ENCODE measurements at places on chromosomes 7 and 10.

DNA sequence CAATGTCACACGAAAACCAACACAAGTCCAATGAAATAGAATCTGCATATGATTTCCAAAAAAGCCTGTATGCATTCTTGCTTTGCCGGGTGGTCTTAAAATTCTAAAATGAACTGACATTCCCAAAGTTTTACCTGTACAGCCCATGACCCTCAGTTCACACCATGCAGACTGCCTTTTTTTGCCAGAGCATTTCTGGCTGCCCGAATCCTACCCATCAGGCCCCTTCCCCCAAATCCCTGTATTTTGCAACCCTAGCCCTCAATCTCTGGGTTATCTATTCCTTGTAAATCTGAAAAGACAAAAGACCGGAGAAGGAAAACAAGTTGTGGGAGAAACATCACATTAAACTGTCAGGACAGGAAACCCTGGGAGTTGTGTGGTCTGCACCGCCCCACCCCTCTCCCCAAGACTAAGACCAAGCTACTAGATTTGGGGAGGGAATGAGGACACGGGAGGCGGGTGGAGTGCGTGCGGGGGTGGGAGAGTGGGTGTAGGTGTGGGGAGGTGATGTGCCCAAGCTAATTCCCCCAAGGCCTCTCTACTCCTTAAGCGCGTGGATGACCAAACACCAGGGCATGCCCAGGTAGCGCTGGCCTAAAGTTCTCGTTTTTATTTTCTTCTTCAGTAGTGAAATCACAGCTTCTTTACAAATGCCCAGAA lies 1.4 kb downstream of the JCAD start:
- DNase-seq, result no peak

GRCh38 chr7:19944363-19945120 lies 171.1 kb upstream of the TMEM196 start:
- no peak for DNase-seq

GRCh38 chr10:43121444-43121843 lies 16.8 kb upstream of the CSGALNACT2 start:
- no peak for DNase-seq

GRCh38 chr10:88256886-88257285 lies 326.2 kb downstream of the RNLS start:
- DNase-seq, result no peak

GRCh38 chr7:51188987-51189386 lies 127.6 kb downstream of the COBL start:
- DNase-seq, result no peak

GRCh38 chr7:69633122-69633831 lies 35.0 kb downstream of the AUTS2 start:
- no peak for DNase-seq

- no peak for DNase-seq
These were observed 305.1 kb upstream of the CSTF2T start for GRCh38 chr10:52004342-52004949.

- no peak for DNase-seq
These were observed 101.2 kb upstream of the WDR11 start for GRCh38 chr10:120749856-120750566.

DNA sequence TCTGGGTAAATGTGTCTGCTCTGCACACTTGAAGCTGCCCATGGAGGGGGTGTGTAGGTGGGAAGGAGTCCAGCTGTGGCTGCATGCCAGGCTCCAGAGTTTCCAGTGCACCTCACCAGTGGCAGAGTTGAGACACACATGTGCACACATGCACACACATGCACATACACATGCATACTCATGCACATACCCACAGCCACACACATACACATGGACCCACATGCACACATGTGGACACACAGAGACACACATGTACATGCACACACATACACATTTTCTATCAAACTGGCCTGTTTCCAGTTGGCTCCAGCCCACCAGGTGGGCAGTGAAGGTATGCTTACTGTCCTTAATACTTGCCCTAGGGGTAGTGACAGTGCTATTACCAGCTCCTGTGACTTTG lies 99.7 kb downstream of the RAMP3 start:
- no peak for DNase-seq

DNA sequence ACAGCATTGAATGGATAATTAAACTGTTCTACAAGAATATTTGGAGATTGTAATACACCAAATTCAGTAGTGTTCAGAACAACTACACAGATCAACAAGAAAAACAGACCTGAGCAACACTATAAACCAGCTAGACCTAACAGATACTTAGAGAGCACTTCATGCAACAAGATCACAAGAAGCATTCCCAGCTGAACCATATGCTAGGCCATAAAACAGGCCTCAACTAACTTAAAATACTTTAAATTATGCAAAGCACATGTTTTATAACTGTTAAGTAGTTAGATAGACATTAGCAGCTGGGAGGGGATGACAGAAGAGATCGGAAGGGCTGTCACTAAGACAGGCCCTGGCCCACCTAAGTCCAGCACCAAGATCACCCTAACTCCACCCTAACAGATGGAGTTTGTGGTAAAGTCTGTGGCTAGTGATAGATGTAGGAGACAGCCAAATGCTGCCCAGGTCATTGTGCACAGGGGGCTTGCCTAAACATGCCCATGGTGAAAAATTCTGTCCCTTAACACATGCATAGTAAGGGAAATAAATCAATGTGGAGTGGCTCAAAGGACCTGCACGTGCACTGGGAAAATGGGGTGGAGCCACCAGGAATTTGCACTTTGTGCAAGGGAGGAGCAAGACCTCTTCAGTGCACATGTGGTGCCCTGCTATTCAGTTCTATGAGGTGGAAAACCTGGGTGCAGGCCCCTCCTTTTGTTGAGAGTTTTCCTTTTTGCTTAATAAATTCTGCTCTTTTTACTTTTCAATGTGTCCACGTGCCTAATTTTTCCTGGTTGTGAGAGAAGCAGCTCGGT lies 567.8 kb upstream of the NRG3 start:
- DNase-seq, result no peak

DNA sequence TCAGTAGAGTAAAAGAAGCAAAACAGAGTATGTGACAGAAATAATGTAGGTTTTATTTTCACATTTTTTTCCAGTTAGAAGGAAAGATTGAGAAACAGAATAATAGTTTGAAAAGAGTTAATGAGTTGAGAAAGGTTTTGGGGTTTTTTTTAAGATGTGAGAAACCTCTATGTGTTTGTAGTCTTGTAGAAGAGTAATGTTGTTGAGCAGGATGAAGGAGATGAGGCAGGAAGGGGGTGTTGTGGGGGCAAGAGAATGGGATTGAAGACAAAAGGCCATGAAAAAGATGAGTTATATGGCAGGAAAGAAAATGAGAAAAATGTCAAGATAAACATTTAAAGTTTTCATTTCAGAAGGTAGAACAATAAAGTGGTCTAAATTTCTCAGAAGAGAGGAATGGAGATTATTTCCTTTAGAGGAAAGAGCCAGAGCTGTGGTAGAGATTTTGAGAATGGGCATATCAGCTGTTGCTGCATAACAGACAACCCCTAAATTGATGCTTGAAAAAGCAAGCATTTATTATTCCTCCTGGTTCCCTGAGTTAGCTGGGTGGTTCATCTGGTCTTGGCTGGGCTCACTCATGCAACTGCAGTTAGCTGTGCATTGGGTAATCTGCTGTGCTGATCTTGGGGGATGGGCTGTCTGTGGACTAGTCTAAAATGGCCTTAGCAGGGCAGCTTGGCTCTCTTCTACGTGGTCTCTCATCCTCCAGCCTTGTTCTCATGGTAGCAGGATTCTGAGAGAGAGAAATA lies 27.1 kb downstream of the PCGF5 start:
- DNase-seq, result no peak

DNA sequence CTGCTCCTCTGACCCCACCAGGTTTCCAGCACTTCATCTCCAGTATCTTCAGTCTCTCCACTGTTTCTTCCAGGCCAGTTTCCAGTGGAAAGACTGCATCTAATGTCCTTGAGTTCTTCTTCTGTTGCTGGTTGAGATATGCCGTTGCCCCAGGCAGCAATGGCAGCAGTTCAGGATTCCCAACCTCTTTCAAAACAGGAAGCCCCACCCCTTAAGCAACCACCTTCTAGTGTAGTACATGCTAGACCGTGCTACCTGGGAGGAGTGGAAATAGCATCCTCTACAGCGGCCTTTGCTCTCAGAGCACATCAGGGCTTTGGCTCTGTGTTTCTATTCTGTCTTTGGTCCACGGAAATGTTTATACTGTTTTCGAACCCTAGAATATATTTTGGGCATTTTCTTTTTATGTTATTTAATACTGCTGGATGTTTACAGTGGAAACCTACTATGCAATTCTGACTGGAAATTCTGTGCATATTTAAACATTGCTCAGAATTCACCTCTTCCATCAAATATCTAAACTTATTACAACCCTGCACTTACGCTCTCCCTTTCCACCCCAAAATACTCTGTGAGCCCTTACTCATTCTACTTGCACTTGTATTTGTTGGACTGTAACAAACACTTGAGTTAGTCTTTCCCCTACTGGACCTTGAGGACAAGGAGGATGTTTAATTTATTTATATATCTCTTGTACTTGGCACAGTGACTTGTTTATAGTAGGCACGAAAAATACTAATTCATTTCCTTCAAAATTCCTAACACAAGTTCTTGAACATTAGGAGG lies 8.5 kb upstream of the BPGM start:
- no peak for DNase-seq

DNA sequence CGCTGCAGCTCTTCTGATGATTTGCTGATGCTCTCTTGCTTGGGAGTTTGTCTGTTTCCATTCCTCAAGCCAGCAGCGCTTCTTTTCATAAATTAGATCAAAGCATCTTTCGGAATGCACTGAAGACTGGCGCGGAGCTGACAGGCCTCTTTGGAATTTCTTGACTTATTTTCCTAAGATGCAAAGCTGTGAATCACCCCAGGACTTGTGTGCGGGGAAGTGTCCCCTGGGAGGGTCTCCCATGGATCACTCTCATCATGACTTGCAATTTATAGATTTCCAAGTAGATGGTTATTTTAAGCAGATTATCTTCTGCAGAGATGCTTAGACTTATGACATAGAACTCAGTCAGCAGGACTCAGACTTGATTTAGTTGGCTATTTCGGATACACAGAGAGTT lies 467.2 kb downstream of the TCERG1L start:
- DNase-seq, result no peak

- DNase-seq, result peak; percentile 52
These were observed 8.3 kb downstream of the PCBD1 start for GRCh38 chr10:70880077-70880534.

DNA sequence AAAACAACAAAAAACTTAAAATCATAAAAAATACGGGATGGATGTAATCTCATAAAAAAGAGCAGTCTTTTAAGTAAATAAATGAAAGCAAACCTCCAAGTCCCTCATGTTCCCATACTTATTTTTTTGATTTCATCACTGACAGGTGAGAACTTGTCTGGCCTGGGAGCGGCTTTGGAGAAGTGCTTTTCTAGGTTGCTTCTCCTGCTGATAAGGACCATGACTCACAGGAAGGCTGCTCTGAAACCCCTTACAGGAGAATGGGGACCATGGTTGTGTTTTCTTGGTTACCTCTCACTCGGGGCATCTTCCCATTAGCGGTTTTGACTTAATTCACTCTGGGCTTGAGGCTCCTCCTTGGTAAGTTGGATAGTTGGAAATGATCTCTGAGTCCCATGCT lies 237.4 kb downstream of the CAMK1D start:
- no peak for DNase-seq

DNA sequence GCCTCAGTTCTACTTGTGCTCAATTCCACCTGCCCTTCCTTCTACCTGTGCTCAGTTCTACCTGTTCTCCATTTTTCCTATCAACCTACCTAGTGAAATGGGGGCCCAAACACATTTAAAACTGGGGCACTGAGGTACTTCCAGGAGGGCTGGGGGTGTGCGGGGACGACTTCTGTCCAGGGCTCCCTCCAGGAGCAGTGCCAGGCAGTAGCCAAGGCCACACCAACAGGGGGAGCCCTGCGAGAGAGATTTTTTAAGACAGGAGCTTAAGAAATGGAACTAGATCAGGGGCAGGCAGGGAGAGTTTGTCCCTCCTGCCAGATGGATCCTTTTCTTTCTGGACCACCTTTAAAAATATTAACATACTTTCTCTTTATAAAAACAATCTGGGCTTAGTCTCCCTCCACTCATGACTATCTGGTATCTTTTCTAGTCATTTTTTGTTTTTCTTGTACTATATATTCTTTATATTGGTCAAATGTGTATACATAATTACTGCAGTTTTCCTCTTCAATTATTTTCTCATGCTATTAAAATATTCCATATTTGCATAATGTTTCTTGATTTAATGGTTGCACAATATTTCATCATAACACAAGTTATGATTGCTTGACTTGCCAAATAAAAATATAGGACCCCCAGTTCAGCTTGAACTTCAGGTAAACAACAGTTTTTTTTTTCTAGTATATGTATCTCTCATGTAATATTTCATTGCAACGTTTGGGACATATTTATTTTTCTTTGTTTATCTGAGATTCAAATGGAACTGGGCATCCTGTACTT lies 47.3 kb upstream of the INSYN2A start:
- no peak for DNase-seq

DNA sequence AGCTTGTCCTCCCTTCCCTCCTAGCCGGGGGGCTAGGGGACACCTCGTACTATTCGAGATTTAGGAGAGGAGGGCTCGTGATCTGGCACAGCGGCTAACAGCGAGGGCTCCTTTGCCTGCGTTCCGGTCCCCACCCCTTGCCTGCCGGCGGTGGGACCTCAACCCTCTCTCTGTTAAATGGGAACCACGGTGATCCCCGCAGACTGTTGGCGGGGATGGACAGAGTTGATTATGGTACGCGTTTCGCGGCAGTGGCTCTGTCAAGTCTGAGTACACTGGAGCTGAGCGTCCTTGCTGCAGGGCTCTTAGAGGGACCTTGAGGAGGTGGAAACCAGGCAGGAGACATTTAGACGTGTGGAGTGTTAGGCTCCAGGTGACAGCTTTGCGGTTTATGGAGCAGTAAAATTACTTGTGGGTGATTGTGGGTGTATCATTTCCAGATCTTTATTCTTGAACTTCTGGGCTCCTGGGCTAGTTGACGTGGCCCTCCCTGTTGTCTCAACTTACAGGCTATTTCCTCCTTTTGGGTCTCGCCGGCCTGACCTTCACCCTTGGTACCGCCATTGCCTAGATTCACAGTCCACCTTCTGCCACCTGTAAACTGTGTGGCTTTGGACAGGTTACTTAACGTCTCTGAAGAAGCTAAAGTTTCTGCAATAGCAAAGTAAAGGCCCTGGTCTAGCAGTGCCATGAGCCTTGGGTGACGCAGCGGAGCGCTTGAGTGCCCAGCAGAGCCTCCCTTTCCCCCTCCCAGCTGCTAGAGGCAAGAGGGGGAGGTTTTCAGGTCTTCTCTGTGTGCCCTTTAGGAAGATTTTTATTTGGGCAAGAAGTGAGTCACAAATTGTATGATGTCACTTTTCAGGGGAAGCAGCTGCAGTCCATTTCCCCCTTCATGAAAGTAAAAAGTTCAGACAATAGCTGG lies 739 bp downstream of the CASP7 start:
- DNase-seq, result no peak

DNA sequence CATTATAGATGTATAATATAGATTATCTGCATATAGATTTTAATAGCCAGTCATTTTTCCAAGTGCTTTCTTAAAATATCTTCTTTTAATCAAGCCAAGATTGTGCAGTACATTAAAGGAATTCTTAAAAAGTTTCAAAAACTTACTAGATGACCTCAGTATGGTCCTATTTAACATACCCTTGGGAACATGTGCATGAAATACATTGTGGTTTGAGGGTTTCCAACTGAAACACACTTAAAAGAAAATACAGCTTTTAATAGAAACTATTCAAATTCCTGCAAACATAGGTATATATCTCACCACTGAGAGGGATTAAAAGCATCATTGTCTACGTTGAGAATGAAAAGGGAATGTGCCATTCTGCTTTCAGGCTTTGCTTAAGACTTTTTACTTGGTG lies 364.9 kb downstream of the SUGCT start:
- no peak for DNase-seq
